ENCODE measurements at places on chromosomes 3 and 15.

- DNase-seq: no peak
These were observed 142.8 kb downstream of the LIPC start for GRCh38 chr15:58574631-58575030.

- DNase-seq: no peak
These were observed 146.8 kb upstream of the FRMD4B start for GRCh38 chr3:69532547-69533224.

DNA sequence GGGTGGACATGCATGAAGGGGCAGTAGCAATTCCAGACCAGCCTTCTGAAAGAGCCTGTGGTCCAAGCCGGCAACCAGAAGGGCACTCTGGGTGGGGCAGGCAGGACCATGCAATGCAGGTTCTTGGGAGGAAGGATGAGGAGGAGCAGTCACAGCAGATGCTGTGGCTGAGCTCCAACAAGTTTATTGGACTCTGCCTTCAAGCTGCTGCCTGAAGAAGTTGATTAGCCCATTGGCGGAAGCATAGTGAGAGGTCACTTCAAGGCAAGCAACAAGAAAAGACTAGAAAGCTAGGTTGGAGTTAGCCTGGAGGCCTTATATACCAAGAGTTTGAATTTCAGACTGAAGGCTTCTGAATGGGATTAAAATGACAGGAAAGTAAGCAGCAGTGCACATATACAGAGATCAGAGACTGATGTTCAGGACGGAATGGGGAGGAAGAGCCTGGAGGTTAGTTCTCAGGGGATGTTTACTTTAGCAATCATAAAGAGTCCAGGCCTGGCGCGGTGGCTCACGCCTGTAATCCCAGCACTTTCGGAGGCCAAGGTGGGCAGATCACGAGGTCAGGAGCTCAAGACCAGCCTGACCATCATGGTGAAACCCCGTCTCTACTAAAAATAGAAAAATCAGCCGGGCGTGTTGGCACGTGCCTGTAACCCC is 39.9 kb downstream of the SFMBT1 start:
- DNase-seq: no peak

- no peak for DNase-seq
These were observed 9.5 kb downstream of the COPS2 start for GRCh38 chr15:49145651-49146609.

DNA sequence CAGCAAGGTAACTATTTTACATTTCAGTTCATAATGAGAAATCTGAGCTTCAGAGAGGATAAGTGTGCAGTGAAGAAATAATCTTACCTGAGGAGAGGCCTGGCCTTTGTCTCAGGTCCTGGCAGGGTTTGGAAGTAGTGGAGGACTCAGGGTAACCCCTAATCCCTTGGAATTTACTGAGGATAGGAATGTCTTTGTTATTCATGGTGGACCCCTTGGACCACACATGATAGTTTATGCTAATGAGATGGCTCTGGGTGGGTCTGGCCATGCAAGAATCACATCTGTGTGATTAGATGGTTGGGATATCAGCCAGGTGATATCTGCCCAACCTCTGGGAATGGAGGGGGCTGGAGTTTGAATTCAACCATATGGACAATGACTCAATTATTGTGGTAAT is 65.0 kb upstream of the DAZL start:
- no peak for DNase-seq

DNA sequence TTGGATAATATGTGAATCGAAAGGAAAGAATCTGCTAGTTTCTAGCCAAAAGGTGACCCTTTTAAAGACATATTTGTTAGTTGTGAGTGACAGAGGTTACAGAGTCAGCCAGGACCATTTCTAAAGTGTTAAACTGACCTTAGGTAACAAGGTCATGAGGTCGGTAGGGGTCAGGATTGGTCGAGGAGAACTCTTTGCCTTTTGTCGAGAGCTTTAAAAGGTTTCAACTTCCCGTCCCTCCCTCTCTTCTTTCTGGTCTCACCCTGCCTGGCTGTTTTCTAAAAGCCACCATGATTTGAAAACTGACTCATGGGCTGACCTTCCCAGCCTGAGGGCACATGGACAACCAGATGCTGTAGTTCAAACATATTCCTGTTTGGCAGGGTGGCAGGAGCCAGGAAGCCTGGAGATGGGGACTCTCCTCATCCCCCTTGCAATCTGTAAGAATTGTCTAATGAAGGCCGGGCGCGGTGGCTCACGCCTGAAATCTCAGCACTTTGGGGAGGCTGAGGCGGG is 25.8 kb upstream of the PRTG start:
- no peak for DNase-seq

DNA sequence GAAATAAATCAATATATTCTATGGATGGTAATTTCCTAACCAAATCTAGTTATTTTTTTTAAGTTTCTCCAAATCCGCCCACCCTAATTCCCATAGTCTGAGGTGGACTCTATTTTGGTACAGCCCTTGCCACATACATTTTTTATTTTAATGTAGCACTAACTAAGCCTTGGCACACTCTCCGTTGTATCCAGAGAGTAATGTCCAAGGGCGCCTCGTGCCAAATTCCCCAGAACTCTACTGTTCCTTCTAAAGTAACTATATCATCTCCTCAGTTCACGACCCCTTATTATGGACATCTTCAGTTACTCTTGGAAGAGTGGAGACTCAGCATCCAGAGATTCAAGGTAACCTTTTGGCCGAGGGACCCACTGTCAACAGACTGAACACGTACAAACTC is 1.3 kb downstream of the VGLL3 start:
- no peak for DNase-seq

GRCh38 chr3:13215940-13216546 is 142.8 kb upstream of the IQSEC1 start:
- DNase-seq: no peak

DNA sequence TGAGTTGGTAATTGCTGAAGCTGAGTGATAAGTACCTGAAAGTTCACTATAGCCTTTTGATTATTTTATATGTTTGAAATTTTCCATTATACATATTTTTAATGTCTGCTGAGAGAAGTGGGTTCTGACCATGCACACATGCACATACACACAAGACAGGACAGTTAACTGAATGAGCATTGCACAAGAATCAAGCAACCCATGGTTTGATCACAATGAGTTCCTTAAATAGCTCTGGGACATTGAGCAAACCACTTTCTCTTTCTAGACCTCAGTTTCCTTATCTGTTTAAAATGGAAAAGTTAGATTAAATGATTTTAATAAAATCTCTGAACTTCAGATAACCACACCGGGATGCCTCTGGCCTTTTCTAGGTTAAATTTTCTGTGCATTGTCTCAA is 26.7 kb downstream of the SNTN start:
- no peak for DNase-seq

DNA sequence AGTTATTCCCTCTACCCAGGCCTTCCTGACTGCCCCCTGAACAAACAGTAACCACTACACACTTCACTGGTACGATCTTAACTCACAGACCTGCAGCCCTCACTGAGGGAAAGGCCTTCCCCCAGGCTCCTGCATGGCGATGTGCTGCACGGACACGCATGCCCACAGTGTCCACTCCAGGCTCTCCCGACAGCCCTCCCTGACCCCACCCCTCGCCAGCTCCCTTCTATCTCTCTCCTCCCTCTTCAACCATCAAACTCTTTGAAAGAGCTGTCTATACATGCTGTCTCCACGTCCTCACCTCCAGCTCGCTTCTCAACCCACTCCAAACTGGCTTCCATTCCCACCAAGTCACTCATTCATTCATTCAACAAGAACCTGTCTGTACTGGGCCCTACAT is 3.9 kb downstream of the SCN5A start:
- no peak for DNase-seq

DNA sequence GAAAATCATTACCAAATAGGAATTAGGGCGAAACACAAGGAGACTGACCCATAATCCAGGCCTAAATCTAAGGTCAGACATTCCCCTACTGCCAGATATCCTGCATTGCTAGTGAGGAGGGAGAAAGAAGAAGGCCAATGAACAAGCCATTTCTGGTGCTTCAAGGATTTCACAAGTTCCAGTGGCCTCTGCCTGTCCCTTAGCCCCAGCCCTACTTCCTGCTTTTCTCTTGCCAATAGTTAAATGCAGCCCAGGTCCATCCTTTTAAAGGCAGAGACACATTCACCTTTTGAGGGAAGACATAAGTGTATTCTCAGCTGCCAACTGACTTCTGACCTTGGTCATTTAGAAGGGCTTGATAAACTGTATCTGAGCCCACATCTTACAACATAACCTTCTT is 135.8 kb downstream of the ZNF621 start:
- no peak for DNase-seq

GRCh38 chr15:52318729-52319500 is 23.3 kb upstream of the MYO5C start:
- no peak for DNase-seq

- DNase-seq: no peak
These were observed 65.2 kb upstream of the CHL1 start for GRCh38 chr3:131151-131888.

- no peak for DNase-seq
These were observed 21.3 kb upstream of the SCN10A start for GRCh38 chr3:38837358-38837757.

DNA sequence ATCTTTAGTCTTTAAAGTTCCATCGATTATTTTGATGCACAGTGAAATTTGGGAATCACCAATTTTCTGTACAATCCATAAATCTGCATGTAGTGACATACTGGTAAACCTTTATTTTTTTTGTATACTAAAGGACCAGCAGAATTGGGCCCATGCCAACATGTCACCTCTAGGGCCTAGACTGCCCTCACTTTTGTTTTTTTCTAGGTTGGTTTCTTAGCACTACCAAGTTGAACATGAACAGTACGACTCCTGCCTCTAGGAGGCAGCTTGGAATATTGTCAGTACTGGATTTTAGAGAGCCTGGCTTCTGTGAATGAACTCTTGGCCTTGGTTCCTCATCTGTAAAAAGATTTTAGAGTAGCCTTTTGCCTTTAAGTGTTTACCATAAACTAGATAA is 32.3 kb downstream of the NKIRAS1 start:
- no peak for DNase-seq

- no peak for DNase-seq
These were observed 39.7 kb upstream of the C15orf39 start for GRCh38 chr15:75161917-75162414.

DNA sequence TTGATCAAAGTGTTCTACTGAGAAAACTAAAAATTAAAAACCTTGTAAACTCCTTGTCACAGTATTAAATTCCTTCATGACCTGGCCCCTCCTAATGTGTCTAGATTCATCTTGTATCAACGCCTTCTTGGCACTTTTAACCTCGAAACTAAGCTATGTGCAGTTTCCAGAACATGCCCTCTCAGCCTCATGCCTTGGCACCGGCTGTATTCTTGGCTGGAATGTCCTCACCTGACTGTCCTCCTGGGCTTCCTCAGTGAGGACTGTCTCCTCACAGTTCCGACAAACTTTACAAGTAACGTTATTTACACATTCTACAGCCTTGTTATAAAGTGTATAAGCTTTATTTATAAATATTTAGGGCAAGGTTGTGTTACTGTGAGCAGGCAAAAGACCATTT is 196.5 kb upstream of the SLC2A2 start:
- DNase-seq: no peak

DNA sequence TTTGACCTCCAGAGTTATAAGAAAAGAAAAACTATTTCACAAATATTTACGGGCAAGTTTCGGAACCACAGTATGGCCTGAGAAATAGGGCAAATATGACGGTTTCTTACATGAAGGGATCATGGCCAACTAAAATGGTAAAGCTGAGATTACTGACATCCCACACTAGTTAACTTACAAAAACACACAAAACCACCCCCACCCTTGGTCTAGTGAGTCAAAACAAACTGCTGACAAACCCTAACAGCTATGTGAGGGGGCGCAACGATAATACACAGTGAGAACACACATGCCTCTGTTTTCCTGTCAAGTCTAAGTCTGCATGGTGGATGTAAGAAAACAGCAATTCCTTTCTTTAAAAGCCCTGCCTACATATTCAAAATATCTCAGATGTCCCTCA is 32.3 kb downstream of the CBLB start:
- DNase-seq: no peak

- DNase-seq: no peak
These were observed 11.6 kb downstream of the ATOSA start for GRCh38 chr15:52667597-52667996.

GRCh38 chr3:121295979-121296378 is 249.8 kb downstream of the POLQ start:
- DNase-seq: no peak

- DNase-seq: no peak
These were observed 98.6 kb downstream of the NEO1 start for GRCh38 chr15:73150831-73151230.

DNA sequence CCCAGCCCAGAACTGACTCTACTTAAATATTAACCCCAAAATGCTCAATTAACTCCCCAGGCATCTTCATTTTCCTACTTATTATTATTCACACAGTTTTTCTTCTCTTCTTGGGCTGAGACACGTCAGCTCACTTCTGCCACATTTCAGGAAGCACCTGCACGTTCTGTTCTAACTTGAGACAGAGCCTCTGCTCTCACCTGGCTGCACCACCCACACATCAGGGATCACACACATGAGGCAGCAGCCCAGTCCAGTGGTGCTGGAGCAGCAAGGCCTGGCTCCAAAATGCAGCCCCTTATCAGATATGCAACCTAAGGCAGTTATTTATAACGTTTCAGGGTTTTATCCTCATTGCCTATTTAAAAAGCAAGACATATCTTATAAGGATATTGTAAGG is 127.5 kb downstream of the OSBPL10 start:
- DNase-seq: no peak

DNA sequence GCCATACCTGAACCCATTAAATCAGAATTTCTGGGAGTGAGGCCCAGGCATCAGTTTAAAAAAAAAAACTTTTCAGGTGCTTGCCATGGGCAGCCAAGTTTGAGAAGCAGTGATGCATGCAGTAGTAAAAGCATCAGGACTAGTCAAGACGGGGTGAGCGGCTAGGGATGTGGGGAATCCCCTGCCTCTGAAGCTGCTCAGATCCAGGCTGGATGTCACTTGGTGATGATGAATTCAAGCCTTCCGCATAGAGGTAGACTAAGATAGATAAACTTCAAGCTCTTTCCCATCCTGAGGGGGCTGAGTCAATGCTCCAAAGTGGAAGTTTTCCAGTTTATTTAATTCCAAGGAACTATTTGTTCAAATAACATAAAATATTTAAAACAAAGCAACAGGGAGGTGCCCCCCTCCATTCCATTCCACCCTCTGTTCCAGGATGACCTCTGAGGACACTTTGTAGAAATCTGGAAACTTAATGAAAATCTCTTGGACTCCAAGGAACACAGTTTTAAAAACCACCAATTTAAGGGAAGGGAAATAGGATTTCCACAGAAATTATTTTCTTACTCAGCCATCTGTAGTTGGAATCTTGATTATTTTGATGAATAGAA is 100.4 kb upstream of the NR2E3 start:
- no peak for DNase-seq

DNA sequence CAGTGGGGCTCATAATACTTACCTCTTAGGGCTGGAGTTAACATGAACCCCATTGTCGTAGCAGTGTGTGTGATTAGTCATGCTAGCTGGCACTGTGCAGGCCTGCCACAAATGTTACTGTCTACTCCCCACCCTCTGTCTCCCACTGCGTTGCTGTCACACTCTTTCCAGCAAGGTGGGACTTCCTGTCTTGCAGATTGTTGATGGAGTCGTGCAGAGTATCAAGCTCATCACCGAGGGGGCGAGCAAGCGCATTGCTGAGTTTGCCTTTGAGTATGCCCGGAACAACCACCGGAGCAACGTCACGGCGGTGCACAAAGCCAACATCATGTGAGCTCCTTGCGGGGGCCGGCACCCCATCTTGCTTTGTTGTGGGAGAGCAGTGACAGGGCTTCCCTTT is 12.9 kb downstream of the IDH3A start:
- DNase-seq: no peak

- no peak for DNase-seq
These were observed 735.0 kb downstream of the ROBO1 start for GRCh38 chr3:79032686-79033318.

- no peak for DNase-seq
These were observed 523.6 kb upstream of the LMCD1 start for GRCh38 chr3:7978087-7978422.

All from stimulated activated CD8-positive, alpha-beta memory T cell treated with anti-CD3 and anti-CD28 coated beads, Interleukin-7, amount 100 ng/mL, for 1 hour (primary cell).